ENCODE measurements at places on chromosomes 7 and 10. TPM values are rescaled to one million over a fixed set of nuclear protein-coding genes. Genes with fewer than 3 reads are reported as not detected.

DNA sequence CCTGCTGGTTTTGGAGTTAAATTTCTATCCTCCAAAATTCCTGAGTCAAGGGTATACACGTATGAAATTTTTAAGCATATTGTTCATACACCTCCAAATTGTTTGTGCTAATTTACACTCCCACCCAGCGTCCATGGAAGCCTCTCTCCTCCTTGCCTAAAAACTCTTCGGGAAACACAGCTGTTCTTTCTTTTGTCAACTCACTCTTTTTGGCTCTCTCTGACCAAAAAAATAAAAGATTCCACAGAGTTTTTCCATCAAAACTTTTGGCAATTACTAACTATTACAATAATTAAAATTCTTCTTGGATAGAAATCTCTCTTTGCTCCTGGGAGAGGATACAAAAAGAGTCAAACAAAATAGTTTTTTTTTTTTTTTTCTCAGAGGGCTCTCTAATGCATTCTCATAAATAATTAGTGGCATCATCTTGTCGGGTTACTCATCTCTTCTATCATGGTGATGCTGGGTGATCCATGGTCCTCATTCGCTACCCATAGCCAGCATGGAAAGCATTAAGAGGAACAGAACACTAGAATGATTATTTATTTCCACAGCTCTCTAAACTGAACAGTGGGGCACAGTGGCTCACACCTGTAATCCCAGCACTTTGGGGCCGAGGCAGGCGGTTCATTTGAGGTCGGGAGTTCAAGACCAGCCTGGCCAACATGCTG, 310.7 kb downstream of the SFMBT2 start:
- H3K27me3 ChIP-seq, result no peaks in the 10 kb centered on the region
- no peak overlapping the region for H3K27ac ChIP-seq
- no peak for DNase-seq

GRCh38 chr10:47233631-47234030, 66.4 kb upstream of the GDF10 start:
- no peak overlapping the region for H3K4me3 ChIP-seq
- no peaks in the 10 kb centered on the region for H3K36me3 ChIP-seq
- no peaks in the 10 kb centered on the region for H3K27me3 ChIP-seq
- DNase-seq, result no peak
- no peaks in the 10 kb centered on the region for H3K4me1 ChIP-seq

GRCh38 chr7:151212626-151213025, 2.3 kb upstream of the H2BK1 start:
- H3K4me3 ChIP-seq, result no peak overlapping the region
- H3K4me1 ChIP-seq, result peaks cover 7% of the 10 kb centered on the region
- H3K27ac ChIP-seq, result no peak overlapping the region

GRCh38 chr10:10910634-10911033, 107.0 kb upstream of the CELF2 start:
- H3K27ac ChIP-seq, result no peak overlapping the region
- H3K36me3 ChIP-seq, result no peaks in the 10 kb centered on the region
- DNase-seq, result no peak
- H3K4me3 ChIP-seq, result no peak overlapping the region
- no peaks in the 10 kb centered on the region for H3K27me3 ChIP-seq

GRCh38 chr10:24104895-24105294, 104.0 kb upstream of the KIAA1217 start:
- no peak for DNase-seq
- H3K4me3 ChIP-seq, result no peak overlapping the region
- H3K4me1 ChIP-seq, result no peaks in the 10 kb centered on the region
- no peak overlapping the region for H3K27ac ChIP-seq
- H3K27me3 ChIP-seq, result no peaks in the 10 kb centered on the region
- H3K36me3 ChIP-seq, result no peaks in the 10 kb centered on the region

GRCh38 chr7:80946858-80947257, 28.0 kb upstream of the SEMA3C start:
- H3K27me3 ChIP-seq, result no peaks in the 10 kb centered on the region
- H3K36me3 ChIP-seq, result no peaks in the 10 kb centered on the region
- no peak overlapping the region for H3K27ac ChIP-seq
- no peaks in the 10 kb centered on the region for H3K4me1 ChIP-seq
- no peak for DNase-seq

DNA sequence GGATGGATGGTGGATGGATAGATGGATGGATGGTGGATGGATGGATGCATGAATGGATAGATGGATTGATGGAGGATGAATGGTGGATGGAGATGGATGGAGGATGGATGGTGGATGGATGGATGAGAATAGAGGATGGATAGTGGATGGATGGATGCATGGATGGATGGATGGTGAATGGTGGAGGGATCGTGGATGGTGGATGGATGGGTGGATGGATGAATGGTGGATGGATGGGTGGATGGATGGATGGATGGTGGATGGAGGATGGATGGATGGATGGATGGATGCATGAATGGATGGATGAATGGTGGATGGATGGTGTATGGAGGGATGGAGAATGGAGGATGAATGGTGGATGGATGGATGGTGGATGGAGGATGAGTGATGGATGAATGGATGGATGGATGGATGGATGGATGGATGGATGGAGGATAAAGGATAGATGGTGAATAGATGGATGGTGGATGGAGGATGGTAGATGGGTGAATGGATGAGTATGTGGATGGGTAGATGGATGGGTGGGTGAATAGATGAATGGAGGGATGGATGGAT, 76.3 kb downstream of the PDGFA start:
- H3K27me3 ChIP-seq, result no peaks in the 10 kb centered on the region
- DNase-seq, result no peak
- H3K27ac ChIP-seq, result no peak overlapping the region
- no peak overlapping the region for H3K4me3 ChIP-seq

DNA sequence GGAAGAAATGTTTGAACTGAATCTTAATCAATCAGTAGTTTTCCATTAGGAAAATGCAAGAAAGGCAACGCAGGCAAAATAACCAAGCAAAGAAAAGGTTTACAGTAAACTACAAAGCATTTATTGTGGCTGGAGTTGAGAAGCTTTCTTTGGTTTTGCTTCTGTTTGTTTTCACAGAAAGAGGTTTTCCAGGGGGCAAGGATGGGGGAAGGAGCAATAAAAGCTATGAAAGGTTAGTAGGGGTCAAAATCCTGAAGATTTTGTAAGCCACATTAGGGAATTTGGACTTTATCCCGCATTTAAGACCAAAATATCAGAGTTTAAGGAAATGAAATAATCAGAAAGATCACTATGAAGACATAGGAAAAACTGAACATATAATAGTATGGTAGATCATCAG, 51.1 kb downstream of the NT5C2 start:
- H3K36me3 ChIP-seq, result peaks cover 3% of the 10 kb centered on the region
- peaks cover 7% of the 10 kb centered on the region for H3K4me1 ChIP-seq
- H3K4me3 ChIP-seq, result no peak overlapping the region
- no peak for DNase-seq
- H3K27me3 ChIP-seq, result no peaks in the 10 kb centered on the region

GRCh38 chr10:49163741-49164140, 24.4 kb downstream of the TMEM273 start:
- no peak overlapping the region for H3K4me3 ChIP-seq
- no peak overlapping the region for H3K27ac ChIP-seq
- peaks cover 7% of the 10 kb centered on the region for H3K4me1 ChIP-seq
- H3K27me3 ChIP-seq, result no peaks in the 10 kb centered on the region

DNA sequence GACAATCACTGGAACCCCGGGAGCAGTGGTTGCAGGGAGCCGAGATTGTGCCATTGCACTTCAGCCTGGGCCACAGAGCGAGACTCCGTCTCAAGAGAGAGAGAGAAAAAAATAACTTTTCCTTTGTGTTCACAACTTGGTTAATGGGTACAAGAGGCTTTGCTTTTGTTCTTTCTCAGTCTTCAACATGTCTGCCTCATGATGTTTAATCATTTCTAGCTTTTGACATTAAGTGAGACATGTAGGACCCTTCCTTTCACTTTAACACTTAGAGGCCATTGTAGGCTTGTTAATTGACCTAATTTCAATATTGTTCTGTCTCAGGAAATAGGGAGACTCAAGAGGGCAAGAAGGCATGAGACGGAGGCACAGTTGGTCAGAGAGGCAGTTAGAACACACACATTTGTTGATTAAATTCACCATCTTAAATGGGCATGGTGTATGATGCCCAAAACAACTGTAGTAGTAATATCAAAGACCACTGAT, 9.3 kb upstream of the CRCP start:
- H3K27ac ChIP-seq, result no peak overlapping the region
- H3K36me3 ChIP-seq, result no peaks in the 10 kb centered on the region
- H3K27me3 ChIP-seq, result no peaks in the 10 kb centered on the region

The ZNF736 gene
- total RNA-seq, result 15.0 TPM

The ZCWPW1 gene
- total RNA-seq, result 0.59 TPM

The VWDE gene
- total RNA-seq, result 35.3 TPM

The EFCAB10 gene
- 4.7 TPM for total RNA-seq

The SLF2 gene
- total RNA-seq, result 12.1 TPM

The OLAH gene
- total RNA-seq, result not detected
